ENCODE measurements at places on chromosomes 2 and 18.

DNA sequence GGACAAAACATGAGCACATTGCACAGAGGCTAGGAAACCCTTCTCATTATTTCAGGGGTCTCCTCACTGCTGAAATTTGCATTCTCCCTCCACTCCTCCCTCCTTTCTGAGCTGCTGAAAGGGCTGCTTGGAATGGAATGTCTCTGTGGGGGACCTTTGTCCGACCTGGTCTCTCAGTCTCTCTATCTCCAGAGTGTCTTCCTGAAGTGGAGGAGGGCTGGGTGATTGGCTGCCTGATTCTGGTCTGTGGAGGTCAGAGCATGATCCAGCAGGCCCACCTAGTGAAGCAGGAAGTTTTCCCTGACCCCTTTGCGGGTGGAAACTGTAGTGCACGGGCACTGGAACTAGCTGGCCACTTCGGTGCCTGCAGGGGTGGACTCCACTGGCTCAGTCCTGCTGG, 560.5 kb upstream of the HS6ST1 start:
- DNase-seq: no peak

GRCh38 chr2:232422051-232422450, 15.4 kb downstream of the ALPG start:
- no peak for DNase-seq

GRCh38 chr2:218577482-218578220, 9.0 kb downstream of the CNOT9 start:
- DNase-seq: no peak

DNA sequence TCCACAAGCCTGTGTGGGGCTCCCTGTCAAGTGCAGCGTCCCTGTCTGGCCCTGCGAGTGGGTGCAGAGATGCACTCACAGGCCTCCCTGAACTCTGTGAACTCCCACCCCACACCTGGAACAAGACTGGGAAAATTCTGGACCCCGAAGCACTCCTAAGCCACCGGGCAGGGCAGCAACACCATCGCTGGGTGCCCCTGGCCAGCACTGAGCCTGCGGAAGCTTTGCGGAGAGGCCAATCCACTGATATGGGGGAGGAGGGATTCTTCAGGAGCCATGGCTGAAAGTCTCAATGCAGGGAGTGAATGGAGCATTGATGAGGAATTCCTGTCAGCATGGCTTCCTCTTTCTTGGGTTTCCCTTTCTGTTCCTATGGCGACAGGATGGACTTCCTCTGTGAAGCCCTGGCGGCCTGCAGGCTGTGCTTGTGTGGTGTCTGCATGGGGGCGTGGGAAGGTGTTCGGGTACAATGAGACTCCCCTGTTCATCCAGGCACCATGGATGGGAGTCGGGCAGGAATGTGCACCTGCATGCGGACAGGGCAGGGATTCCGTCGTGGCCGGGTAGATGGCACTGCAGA, 15.1 kb downstream of the TRIB2 start:
- DNase-seq: no peak

- DNase-seq: no peak
These were observed 180.4 kb downstream of the FAM210A start for GRCh38 chr18:13545955-13546354.

DNA sequence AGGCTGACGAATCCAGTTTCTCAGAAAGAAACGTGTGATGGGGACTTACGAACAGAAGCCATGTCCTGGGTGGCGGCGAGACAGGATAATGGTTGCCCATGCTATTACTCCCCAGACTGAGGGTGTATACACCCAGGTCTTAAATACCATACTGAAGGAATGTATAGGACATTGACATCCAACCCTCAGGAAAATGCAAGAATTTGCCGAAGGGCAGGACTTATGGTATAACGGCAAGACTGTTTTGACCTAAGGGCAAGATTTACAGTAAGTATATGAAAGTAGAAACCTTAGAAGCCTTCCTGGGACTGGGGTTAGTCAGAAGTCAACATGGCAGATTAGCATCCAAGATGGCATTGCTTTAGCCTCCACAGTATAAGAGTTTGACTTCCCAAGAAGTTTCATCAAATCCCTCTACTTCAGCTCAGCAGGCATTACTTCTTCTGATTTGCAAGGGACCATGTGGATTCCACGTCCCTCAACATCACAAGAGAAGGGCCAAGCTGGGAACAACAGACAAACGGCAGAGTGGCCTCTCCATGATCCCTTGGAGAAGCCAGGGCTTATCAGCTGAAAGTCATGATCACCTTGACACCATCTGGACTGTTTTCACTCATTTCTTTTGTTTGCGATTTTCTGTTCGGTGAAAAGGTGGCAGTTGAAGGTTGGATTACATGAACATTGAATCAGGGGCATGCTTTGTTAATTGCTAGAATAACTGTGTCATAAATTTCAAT, 21.1 kb downstream of the ST3GAL5 start:
- no peak for DNase-seq

DNA sequence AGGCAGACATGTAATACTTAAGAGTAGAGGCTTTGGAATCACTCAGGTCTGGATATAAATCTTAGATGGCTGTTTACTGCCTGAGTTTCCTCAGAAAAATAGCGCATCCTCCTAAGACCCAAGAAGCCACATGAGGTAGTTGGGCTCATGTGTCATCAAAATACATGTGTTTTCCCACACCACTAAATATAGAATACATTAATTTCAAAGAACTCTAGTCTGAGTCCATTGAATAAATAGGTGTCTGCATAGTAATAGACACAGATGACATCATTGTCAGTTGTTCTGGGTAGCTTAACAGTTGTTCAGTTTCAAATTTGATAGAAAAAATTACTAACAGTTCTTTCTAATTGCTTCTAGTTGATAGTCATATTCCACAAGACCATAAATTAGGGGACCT, 9.6 kb downstream of the PPP1R1C start:
- no peak for DNase-seq

GRCh38 chr2:10810202-10811161, 2.1 kb downstream of the PDIA6 start:
- no peak for DNase-seq

- DNase-seq: no peak
These were observed 67.7 kb downstream of the NCK2 start for GRCh38 chr2:105812180-105813044.

DNA sequence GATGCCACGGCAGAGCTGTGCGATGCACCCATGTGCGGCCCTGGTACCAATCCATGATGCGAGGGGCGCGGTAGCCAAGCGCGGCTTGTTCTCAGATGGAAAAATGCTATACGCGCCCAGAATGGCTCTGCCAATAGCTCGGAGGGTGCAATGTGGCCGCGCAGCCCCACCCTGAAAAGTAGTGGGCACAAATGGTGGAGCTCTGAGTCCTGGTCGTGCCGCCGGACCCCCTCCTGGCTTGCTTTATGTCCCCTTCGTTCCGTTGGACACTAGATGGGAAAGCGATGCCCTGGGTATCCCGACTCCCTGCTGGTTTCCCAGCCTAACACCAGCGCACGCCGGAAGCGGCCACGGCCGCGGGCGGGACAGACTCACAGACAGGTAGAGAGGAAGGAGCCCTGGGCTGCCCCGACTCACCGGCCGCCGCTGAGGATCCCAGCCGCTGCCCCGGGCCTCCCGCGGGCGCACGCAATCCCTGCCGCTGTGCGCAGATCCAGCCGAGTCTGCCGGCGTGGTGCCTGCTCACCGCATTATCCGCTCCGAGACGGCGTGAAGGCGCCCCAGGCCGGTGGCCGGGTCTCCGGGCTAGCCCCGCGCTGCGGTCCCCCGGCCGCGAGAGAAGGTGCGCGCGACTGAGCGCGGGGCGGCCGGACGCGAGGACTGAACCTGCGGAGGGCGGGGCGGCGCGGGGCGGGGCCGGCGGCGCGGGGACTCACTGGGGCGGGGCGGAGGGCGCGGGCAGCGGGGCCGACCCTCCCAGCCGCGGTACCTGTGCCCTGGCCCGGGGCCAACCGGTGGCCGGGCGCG, at the start of gene CDC42EP3:
Gene CDC42EP3 (minus strand): TSS at position 634 of the 807 bp plus-strand sequence. CDS start 25,055 bp downstream, outside the sequence.
- DNase-seq: peak; percentile 64

DNA sequence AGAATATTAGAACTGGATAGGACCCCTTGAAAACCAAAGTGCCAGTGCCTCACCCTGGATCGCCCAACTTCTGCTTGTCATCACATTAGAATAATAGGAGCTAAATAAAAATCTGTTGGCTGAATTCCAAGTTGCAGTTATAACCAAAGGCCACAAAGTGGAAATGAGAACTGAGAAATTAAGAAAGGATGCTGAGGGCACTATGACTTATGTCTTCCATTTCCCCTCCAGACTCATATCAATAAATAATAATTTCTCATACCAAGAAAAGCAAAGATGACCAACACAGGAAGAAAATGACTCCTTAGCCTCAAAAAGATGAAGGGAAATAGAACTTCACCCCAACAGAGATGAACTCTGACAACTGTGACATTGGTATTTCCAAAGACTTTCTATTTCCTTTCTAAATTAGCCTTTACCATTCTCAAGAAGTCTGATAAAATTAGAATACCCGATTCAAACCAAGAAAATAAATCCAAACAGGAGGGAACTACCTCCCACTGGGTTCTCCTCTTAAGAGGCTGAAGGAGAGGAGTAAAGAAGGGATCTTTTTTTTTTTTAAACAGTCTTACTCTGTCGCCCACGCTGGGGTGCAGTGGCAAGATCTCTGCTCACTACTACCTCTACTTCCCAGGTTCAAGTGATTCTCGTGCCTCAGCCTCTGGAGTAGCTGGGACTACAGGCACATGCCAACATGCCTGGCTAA, 46.5 kb upstream of the EPG5 start:
- DNase-seq: no peak

DNA sequence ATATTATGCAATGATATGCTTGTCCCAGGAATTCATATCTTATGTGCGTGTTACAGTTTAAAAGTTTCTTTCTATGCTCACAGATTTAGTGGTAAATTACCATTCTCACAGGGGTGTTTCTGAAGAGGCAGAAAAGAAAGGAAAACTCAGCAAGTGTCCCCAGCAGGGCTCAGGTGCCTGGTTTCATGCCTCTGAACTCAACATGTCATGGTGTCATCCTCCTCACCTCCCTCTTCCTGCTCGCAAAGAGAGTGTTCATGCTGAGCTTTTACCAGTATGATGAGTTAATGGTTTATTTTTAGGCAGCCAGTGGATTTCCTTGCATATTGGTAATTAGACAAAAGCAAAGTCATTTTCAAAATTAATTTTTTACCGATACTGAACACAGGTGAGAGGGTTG, 492.9 kb upstream of the ZEB2 start:
- DNase-seq: no peak

GRCh38 chr2:119810049-119810630, 50.4 kb downstream of the PTPN4 start:
- DNase-seq: no peak

DNA sequence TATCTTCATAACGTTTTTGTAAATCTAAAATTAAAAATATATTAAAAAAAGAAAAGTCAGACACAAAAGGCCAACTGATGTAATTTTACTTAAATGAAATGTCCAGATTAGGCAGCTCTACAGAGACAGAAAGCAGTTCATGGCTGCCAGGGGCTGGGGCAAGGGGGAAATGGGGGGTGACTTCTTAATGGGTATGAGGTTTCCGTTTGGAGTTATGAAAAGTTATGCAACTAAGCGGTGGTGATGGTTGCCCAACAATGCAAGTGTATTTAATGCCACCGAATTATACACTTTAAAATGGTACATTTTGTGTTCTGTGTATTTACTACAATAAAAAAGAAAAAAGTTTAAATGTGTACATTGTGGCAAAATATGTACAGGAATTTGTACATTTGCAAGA, 70.2 kb upstream of the TEX51 start:
- DNase-seq: no peak

- no peak for DNase-seq
These were observed 140.3 kb downstream of the NRP2 start for GRCh38 chr2:205822579-205822978.

DNA sequence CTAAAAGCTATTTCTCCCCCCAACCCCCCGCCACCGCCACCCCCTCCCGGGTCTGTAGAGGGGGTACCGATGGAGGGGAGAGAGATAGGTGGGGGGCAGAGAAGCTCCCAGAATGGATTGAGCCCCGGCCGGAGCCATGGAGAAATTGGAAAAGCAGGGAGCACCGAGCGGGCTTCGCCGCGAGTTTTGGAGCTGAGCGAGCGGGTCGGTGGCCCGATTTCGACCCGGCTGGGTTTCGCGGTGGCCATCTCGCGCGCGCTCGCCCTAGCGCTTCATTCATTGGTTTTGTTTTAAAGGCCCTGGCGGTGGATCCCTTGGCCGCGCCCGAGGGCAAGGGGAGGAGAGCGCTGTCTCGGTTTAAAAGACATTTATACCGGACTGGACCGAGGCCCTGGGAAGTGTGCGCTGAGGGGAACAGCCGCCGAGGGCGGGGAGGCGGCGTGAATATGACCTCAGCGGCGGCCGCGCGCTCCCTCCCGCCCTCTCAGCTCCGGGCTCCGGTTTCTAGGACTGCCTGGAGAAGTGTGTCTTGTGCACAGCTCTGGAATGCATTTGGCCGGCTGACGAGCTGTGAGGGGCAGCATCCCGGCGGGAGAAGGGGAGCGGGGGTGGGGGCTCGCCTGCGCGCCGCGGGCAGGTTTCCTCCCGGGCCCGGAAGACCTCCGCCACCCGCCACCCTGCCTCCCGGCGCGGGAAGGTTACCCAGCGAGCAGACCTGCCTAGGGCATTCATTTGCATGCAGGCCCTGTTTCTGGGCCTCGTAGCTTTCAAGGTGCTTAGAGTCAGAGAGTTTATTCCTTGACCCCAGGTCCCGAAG, 1.7 kb upstream of the SMAD7 start:
- peak; percentile 37 for DNase-seq

DNA sequence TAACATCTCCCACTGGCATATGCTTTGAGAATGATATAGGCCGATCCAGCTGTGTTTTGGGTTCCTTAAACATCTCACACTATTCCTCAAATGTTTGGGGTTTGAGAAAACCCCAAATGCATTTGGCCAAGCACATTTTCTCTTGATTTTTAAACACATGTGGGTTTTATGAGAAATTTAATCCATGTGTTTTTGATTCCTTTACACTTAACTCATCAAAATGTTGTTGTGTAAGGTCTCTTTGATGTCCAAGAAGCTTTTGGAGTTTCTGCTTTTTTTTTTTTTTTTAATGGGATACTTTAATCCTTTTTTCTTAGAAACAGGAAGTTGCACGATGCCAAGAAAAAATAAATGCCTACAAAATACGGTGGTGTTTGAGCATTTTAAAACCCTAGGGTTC, 339.8 kb upstream of the TCF4 start:
- DNase-seq: no peak

DNA sequence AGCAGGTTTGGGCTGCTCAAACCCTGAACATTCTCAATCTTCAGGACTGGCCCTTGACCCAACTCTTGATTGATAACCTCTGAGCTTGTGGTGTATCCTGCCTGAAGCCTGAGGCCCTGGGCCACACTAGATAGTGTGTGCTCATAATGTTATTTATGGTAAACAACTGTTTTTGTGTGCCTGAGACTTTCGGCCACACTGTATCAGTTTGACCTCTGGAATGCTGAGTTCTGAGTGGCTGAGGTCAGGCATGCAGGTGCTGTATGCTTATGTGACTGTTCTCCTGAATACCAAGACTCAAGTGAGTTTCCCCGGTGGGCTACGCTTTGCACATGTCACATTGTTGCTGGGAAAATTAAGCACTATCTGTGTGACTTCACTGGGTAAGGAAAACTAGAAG, 82.2 kb upstream of the RMP24 start:
- no peak for DNase-seq

- DNase-seq: no peak
These were observed 122.5 kb upstream of the LTBP1 start for GRCh38 chr2:32824070-32824809.

Measured in activated T-cell treated with anti-CD3 and anti-CD28 coated beads for 1 hour (primary cell).